ENCODE measurements at places on chromosomes 7 and 10.

- no peak for DNase-seq
Observed at GRCh38 chr10:130138479-130138866, 2.3 kb downstream of the GLRX3 start.

GRCh38 chr7:21967598-21968003 lies 21.9 kb upstream of the CDCA7L start:
- DNase-seq: no peak

DNA sequence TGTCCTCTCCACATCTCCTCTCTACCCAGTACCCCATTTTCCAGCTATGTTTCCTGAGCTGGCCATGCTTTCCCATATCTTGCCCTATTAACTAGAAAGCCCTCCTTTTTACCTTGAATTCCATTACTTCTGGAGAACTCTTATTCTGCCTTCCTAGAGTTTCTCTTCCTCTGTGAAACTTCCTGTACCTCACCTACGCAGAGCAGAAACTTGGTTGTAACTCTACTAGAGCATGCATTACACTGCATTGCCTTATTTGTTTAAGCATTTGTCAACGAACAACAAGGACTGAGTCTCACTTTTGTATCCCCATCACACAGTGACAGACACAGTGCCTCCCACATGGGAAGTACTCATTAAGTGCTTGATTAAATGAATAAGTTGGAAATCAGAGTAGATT lies 36.4 kb downstream of the VCL start:
- DNase-seq: no peak

GRCh38 chr10:3720228-3721019 lies 64.6 kb downstream of the KLF6 start:
- DNase-seq: no peak

GRCh38 chr7:7201578-7202374 lies 19.4 kb downstream of the C1GALT1 start:
- peak; percentile 15 for DNase-seq

GRCh38 chr7:30567081-30567480 lies 27.6 kb upstream of the GARS1 start:
- DNase-seq: no peak

DNA sequence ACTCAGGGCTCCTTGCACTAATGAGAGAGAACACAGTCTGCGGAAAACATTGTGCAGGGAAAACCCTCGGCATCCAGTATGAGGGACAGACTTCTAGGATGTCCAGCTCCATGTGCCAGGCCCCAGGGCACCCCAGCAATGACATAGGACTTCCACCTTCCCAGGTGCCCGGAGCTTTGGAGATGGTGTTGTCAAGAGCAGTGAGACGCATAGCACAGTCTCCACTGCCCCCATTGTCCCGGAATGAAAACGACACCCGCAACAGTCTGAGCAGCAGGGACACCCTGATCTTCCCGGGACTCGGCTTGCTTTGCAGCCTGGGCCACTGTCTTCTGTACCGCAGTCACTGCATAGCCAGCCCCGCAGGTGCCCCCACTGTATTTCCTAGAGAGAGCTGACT lies 339.2 kb upstream of the ADARB2 start:
- DNase-seq: no peak

- no peak for DNase-seq
Observed at GRCh38 chr7:46739518-46740234, 818.6 kb upstream of the IGFBP3 start.

DNA sequence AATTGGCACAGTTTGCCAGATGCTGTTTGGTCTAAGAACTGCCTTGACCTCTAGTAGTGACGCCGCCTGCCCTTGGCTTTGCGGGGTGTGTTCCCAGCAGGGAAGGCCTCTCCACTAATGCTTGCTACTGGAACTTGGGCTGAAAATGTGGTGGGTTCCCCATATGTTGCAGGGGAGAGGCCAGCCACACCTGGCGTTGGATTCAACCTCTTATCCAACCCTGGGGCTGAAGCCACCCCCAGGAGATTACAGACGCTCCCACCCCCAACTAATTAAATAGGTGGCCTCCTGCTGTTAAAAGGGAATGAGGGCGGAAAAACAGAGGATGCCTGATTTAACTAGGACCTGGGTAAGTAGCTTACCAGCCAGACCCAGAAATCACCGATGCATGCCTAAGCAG lies 19.2 kb upstream of the ATOH7 start:
- DNase-seq: no peak

GRCh38 chr7:101058355-101058754 lies 26.9 kb upstream of the TRIM56 start:
- peak; percentile 22 for DNase-seq

- no peak for DNase-seq
Observed at GRCh38 chr7:52018680-52019054, 702.1 kb upstream of the COBL start.

- DNase-seq: no peak
Observed at GRCh38 chr10:60932756-60933155, 11.2 kb downstream of the RHOBTB1 start.

GRCh38 chr7:135164357-135165061 lies 6.0 kb downstream of the CYREN start:
- no peak for DNase-seq

DNA sequence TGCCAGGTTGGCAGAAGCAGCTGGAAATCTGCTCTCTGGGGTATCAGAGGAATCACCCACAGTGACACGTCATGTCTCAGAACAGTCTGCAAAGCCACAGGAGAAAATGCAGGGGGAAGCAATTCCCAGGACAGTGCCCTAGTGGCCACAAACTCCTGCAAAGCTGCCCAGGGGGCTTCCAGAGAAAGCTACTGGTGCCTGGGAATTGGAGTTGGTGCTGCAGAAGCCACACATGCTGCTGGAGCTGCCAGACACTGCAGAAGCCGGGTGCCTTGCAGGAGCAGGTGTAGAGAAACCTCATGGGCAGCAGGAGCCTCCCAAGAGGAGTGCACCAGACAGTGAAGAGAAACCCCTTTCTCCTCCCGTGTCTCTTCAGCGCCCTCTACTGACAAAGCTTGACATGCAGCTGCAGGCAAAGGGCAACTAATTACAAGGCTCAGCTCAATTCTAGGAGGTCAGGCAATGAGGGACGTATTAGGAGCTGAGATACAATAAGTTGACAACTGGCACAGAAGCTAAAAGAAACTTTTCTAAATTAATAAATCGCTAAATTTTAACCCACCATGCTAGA lies 30.2 kb upstream of the NUB1 start:
- no peak for DNase-seq

DNA sequence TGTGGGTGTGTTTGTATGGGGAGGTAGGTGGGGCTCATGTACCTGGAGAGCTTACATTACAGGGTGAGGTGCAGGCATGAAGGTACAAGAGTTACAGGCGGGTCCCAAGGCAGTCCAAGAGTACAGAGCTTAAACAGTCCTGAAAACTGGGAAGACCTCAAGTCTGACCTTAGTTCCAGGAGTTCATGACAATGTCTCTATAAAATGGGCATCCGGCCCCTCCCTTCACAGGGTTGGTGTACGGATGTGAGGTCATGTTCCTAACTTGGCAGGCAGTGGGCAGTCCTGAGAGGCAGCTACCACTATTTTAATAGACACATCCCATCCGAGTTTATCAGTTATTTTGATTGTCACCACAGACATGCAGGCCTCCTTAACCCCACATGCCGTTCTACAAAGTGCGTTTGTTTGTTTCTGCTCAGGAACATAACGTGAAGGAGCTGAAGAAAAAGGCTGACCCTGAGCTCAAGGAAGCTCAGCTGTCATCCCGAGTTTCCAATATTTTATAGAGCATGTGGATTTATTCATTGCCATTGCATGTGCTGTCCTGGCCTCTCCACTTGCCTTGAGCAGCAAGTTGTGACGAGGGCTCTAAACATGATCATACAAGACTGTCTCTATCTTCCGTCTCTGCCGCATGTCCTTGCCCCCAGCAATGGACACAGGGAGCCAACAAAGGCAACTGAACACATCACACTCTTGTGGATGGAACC lies 647.5 kb upstream of the IGFBP3 start:
- no peak for DNase-seq

GRCh38 chr10:133294189-133294588 lies 14.5 kb downstream of the TUBGCP2 start:
- DNase-seq: no peak

- DNase-seq: no peak
Observed at GRCh38 chr7:130152493-130153210, 52.6 kb downstream of the TMEM209 start.

DNA sequence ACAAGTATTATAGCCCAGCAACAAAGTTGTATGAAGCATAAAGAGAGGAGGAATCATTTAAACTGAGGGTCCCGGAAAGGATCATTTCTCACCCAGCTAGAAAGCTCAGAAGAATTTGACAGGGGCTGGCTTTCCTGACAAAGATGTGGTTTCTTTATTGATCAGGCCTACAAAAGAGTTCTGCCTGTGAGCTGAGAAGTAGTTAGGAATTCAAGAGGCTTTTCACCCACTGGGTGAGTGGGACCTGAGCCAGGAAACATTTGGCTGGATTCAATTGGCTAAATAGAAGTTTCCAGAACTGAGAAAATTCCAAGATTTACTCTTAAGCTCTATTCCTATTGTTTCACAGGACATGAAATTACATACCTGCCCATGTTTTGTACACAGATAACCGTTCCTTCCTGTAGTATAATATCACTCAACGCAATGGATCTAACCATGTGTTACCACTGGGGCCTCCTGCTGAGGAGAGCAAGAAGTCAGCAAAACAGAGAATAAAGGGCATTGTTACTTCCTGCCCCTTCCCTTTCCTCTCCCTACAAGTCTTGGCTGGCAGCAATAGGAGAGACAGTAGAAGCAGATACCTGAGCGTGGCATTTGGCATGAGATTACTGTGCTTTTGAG lies 53.9 kb upstream of the PAPSS2 start:
- no peak for DNase-seq

GRCh38 chr7:31437250-31437865 lies 76.5 kb upstream of the ITPRID1 start:
- DNase-seq: no peak

DNA sequence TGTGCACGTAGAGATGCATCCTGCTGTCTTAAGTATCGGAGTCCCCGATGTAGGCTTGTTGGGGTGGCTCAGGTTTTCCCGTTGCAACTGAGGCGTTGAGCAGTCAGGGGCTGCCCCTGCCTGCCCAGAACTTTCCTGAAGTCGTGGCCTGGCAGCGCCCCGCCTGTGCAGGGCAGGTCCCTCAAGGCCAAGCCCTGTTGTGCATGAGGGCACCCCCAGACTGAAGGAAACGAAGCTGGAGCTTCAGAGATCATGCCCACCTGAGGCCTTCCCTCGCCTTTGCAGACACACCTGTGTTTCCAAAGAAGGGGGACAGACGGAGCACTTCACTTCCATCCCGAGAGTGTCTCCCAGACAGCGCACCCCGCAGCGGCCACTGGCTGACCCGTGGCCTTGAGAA lies 121.1 kb downstream of the NKX6-2 start:
- no peak for DNase-seq

DNA sequence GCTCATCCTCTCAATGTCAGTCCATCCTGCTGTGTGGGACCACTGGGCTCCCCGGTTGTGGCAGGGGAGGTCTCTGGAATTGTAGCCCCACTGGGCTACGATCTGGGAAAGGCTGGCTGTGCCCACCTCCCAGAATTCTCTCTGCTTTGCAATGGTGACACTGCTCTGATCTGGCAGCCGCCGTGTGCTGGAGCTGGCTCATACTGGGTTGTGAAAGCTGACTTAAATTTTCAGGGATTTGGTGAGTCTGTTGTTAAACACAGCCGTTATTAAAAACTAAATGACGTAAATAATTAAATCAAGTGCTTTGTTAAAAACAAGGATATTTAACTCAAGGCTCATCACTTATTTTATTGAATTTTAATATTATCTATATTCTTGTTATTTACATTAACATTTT lies 160.0 kb downstream of the TAX1BP1 start:
- DNase-seq: no peak

GRCh38 chr10:56537984-56538383 lies 176.9 kb upstream of the ZWINT start:
- no peak for DNase-seq

GRCh38 chr10:113735913-113736312 lies 15.6 kb upstream of the PLEKHS1 start:
- no peak for DNase-seq

DNA sequence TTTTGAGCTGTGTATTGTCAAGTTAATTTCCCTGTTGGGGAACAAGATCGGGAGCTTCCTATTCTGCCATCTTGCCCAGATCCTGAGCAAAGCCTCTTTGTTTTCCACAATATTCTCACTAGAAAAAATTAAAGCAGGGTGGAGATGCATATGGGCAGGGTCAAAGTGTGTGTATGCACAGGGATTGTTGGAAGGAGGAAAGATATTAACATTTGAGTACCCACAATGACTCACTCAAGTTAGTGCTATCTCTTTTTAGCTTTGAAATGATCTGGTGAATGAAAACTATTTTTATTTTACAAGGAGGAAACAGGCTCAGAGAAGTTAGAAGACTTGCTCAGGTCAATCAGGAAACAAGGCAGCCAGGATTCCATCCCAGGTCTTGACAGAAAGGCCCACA lies 6.7 kb upstream of the BTBD16 start:
- no peak for DNase-seq
